ENCODE measurements at places on chromosomes 7 and 10.

DNA sequence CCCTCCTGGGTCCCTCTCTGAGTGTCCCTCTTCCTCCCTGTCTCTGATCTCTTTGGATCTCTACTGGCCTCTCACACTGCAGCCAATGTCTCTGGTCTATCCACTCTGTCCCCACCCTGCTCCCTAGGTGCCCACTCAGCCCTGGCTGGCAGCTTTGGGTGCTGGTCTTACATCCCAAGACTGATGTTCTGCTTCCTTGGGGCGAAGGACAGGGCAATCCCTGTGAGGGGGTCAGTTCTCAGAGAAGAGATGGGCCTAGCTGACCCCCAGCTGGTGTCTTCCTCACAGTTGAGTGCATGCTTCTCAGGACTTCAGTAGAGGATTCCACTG is 51.7 kb upstream of the CAMK2B start:
- DNase-seq = no peak

GRCh38 chr10:56449770-56450169 is 88.7 kb upstream of the ZWINT start:
- no peak for DNase-seq

DNA sequence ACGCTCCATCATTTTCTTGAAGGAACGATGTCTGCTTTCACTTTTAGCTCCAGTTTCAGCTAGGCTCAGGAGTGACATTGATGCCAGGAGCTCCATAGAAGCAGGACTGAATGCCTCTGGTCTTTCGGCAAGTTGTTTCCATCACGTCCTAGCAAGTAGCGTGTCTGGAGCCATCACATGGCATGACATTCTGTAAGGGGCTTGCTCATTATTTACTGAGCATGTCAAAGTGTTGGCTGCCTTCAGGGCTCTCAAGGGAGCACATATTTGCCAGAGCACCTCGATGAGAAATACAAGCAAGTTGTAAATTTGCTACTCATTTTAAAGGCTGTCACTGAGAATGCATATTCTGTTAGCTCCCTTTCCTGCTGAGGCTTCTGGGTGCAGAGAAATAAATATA is 131.0 kb upstream of the ITGB1 start:
- no peak for DNase-seq

DNA sequence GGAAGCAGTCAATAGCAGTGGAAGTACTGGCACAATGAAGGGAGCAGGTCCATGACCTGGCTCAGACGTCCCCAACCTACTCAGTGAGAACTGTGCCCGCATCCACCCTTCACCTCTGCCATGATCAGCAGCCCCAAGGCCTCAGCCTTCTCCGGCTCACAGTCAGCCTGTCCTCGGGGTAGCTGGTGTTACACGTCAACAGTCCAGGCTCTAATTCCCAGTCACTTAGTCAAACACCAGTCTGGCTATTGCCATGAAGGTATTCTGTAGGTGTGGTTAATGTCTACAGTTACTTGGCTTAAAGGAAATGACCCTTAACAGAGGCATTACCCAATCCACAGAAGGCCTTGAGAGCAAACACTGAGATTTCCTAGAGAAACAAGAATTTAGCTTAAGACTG is 49.1 kb downstream of the GRB10 start:
- no peak for DNase-seq

DNA sequence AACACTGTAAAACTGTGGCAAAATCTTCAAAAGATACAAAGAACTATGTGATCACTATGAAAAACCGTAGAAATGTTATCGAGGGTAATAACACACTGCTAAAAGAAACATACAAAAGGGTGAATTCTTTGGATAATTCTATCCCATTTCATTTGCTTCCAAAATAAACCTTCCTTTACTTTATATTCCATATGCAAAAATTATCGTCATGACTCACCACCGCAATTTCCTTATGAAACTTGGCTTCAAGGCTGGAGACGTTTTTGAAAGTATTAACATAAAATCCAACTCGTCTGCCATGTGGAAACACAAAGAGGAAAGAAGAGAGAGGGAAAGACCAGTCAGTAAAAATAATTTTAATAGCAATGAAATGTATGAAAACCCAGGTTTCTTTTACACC is 165.2 kb downstream of the AMPH start:
- DNase-seq = no peak

- DNase-seq = peak; percentile 90
These were observed 57.4 kb downstream of the NEUROG3 start for GRCh38 chr10:69515699-69516259.

Measured in AG08395 (cell line).